OCI-M1 (cell line): ENCODE measurements at places on chromosomes 3 and 15.

GRCh38 chr3:41441139-41441538 lies 241.8 kb downstream of the CTNNB1 start:
- DNase-seq, result no peak

DNA sequence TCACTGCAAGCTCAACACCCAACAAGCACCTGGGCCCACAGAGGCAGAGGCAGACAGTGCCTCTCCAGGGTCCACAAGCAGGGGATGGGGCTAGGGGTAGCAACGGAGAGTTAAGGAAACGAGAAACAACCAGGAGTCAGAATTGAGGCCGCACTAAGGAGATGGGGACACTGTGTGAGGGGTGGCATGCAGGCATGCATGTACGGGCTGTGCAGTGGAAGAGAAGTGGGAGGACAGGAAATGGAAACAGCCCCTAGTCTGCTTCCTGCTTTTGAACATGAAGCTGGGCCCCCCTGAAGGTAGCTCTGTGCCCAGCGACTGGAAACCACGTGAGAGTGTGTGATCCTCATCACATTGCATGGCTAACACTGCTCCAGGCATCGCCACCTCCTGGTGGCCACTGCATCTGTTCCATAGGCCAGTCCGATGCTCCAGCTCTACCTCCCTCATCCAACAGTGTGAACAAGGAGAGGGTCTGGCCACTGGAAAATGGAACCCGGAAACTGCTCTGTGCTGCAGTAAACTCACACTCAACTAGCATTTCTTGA lies 44.0 kb downstream of the XXYLT1 start:
- peak; percentile 0 for DNase-seq

DNA sequence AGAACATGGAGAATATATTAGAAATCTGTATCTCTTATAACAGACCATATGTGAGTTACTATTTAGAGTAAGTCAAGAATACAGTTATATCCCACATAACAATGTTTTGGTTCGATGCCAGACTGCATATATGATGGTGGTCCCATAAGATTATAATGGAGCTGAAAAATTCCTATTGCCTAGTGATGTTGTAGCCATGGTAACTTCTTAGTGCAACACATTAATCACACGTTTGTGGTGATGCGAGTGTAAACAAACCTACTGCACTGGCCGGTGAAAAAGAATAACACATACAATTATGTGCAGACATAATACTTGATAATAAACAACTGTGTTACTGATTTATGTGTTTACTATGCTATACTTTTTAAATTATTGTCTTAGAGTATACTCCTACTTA lies 69.8 kb upstream of the MNS1 start:
- DNase-seq, result no peak

DNA sequence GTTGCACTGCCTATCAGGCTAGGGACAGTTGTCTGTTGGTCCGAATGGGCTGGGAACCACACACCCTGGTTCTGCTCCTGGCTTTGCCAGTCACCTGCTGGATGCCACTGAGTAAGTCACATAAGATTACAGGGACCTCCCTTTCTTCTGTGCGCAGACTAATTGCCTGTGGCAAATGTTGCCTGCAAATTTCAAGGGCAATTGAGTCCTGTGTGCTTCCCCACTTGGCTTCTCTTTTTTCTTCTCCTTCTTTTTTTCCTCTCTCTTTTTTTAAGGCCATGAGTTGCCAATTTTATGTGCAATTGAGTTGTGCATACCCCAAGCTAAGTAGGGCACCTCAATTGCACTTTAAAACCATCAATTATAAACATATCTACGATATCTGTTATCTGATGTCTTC lies 963.4 kb downstream of the MCTP2 start:
- no peak for DNase-seq

DNA sequence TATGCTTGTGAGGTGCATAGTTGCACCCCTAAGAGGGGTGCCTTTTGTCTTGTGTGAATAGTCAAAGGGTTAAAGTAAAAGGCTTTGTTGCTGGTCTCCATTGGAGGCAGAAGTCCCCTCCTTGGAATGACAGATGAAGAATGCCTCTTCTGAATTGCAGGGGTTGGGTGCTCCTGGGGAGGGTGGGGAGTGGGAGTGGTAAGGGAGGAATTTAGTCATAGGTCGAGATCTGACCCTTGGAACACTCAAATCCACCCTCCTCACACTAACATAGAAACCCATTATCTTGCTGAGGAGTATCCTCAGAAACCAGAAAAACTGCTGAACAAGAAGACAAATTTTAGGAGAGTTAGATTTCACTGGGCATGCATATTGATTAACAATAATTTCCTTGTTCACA lies 4.7 kb downstream of the CTXND1 start:
- DNase-seq, result no peak

DNA sequence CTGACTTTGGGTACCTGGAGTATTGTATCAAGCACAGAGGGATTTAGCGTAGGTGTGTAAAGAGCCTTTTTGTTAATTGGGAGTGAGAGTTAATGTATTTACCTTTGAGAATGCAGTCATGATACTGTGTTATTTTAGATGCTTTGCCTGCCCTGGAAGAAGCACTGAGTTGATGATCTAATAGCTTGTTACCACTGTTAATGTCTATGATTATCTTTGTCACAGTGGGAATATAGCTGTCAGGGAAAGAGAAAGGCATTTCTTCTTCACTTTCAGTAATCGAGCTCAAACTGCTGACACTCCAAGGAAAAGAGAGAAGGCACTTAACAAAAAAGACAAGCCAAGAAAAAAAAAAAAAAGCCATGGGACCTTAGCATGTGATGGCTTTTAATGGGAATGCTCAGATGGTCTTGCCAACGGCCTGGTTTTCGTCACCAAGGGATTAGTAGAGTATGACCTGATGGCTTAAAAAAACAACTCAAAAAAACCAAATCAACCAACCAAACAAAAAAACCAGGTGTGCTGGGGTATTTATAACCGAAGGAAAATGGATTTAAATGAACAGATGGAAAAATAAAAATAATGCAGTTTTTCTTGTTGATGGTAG lies 387.4 kb downstream of the PTPRG start:
- no peak for DNase-seq

DNA sequence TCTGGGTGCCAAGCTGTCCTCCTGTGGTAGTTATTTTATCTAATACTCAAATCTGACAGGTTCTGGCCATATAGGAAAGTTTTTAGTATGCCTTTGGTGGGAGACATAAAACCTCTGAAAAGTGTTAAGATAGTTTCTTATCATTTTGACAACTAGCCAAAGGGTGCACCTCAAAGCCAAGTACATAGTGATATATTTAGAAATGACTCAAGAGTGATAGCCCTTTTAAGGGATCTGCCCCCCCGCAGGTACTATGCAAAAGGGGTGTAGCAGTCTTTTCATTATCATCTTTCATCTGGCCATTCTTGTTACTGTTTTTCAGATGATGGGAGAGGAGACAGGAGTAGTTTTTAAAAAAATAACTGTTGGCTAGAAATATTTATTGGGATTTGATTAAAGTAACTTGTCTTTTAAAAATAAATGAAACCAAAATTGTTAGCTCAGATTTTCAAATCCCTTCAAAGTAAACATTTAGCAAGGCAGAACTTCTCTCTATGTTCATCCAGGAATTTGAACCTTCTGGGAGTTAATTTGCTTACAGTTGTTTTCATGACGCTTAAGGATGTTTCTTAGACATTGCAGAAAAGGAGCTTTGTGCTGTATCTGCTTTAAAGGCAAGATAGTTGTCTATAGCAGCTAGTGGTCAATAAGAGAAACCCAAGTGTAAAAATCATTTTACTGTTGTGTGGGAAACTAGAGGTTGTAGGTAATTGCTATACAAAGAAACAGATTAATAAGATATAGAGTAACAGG lies 5.1 kb downstream of the PHLDB2 start:
- no peak for DNase-seq

DNA sequence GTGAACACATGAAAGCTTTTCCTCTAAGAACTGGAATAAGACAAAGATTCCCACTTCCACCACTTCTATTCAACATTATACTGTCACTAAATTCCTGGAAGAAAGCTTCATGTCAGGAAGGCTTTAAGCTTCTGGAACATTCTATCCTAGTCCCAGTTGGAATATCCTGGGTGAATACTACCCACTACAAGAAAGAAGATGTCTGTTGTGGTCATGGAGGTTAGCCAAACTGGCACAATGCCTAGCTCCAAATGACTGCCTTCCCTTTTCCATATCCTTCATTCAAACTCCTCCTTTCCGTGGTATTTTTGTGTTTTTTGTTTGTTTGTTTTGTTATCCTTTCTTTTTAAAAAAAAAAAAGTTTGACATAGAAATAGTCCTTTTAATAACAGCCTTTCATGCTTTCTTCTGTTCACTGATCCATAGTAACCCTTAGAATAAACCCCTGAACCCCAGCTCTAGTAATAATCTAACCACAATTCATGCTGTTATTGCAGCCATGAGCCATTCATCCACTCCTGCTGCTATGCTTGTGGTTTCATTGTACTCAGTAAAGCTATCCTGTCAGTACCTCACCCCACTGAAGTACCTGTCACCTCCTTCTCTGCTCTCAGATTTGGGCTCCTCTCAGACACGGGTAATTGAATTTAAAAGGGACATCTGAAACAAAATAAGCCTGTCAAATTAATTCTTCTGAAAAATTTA lies 447.5 kb downstream of the IGSF11 start:
- no peak for DNase-seq

DNA sequence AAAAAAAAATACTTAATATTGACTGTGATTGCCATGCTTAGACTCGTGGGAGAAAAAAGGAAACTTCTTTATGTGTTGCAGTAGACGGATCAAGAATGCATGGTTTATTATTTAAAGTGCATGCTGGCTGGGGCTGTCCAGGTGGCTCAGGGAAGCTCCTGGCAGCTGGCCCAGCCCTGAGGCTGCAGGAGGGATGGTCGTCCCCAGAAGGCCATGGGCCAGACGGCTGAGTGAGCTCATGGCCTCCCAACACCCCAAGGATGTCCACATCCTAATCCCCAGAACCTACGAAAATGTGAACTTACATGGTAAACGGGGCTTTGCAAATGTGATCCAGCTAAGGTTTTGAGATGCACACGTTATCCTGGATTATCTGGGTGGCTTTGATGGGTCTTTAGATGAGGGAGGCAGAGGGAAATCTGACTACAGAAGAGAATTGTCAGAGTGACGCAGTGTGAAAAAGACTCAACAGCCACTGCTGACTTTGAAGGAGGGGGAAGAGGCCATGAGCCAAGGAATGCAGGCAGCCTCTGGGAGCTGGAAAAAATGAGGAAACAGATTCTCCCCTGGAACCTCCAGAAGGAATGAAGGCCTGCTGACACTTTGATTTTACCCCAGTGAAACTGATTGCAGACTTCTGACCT lies 29.8 kb downstream of the ADAMTS17 start:
- DNase-seq, result no peak

DNA sequence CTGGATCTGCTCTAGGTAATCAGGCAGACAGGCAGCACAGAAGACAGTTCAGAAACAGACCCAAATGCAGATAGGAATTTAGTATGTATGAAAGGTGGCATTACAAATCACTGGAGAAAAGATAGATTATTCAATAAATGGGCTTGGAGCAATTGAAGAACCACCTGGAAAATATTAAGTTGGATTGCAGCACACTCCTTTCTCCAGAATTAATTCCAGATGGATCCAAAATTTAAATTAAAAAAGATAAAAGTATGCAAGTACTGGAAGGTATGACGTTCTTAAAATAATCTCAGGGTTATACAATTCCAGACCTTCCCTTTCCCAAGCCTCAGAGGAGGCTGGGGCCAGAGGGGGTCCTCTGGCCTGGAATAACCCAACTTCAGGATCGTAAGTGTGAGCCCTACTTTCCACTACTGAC lies 32.5 kb downstream of the HRH1 start:
- DNase-seq, result no peak

- no peak for DNase-seq
Measured at GRCh38 chr3:102378216-102378615, 56.6 kb upstream of the ZPLD1 start.

GRCh38 chr15:67066959-67067853 lies 1.8 kb downstream of the SMAD3 start:
- DNase-seq, result no peak

GRCh38 chr3:123150449-123151215 lies 51.1 kb upstream of the SEC22A start:
- no peak for DNase-seq

- no peak for DNase-seq
Measured at GRCh38 chr15:61144055-61144454, 85.0 kb downstream of the RORA start.

- DNase-seq, result no peak
Measured at GRCh38 chr3:156353563-156353962, 201.4 kb downstream of the SSR3 start.

GRCh38 chr3:13134879-13135206 lies 61.6 kb upstream of the IQSEC1 start:
- no peak for DNase-seq

DNA sequence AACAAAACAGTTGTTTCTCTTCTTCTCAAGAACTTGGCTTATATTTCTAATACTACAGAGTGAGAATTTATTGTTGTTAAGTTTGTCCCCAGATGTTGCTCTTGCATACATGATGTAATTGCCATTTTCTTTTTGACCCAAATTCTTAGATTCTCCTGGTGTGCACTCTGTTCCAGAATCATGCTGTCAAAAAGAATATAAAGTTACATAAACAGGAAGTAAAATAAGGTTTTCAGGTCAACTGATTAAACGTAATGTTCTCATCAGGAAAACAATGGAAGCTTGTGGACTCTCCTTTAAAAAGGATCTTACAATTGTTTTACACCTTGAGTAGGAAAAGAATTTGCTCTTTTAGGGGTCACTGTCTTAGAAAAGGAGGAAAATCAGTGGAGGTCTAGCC lies 121.8 kb downstream of the ADAM10 start:
- DNase-seq, result peak; percentile 43

GRCh38 chr15:38254051-38254883 lies 1.6 kb downstream of the SPRED1 start:
- peak; percentile 91 for DNase-seq

- DNase-seq, result no peak
Measured at GRCh38 chr3:128254967-128255366, 101.7 kb downstream of the EEFSEC start.

DNA sequence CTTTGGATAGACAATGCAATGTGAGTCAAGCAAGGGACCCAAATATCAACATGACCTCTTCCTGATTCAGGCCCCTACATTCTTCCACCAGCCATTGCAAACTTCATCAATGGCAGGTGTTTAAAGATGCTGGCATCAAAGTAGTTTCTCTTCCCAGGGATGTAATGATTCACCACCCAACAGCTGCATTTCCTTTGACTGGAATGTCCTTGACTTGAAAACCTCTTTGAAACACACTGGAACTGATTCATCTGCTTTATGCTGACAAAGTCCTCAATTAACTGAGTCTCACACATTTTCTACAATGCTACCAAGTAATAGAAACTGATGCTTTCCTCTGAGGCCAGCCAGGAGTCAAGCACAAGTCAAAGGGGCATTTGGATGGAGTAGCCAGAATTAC lies 385.5 kb downstream of the GBE1 start:
- no peak for DNase-seq

DNA sequence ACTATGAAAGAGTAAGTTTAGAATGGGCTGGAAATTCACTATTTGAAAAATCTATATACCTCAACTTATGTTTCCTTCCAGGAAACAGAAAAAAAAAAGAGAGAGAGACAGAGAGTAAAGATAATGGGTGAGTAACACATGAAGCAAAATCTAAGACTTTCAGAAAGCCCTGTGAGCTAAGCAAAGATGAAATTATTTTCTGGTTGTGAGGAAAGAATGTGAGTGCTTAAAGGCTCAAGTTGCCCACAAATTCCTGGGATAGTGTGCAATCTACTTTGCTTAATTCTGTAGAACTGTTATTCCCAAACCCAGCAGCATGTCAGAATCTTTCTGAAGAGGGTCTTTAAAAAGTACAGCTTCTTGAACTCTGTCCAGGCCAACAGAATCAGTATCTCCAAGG lies 337.7 kb upstream of the AGTR1 start:
- DNase-seq, result no peak

GRCh38 chr15:74240002-74240568 lies 4.0 kb downstream of the CCDC33 start:
- DNase-seq, result no peak

GRCh38 chr15:87739866-87740265 lies 516.7 kb downstream of the NTRK3 start:
- DNase-seq, result peak; percentile 8
